Endodermal cell (in vitro differentiated cells): ENCODE measurements at places on chromosomes 1 and 21. TPM values are rescaled to one million over a fixed set of nuclear protein-coding genes. Genes with fewer than 3 reads are reported as not detected.
A peak's percentile ranks its signal among the peaks of the same experiment; 100 is the strongest.

DNA sequence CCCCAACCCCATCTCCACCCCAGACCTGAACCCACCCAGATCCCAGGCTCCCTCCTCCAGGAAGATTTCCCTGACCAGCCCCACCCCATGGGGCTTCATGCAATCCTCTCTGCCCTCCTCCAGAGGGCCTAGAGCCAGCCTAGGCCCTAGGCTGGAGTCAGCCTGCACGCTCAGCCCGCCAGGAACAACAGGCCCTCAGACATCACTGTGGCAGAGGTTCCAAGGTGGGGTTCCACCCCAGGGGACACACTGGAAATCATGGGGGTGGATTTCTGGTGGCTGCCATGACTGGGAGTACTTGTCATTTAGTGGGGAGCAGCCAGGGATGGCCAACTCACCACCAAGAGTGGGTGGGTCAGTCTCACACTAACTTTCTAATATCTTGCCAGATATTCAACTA is 122.0 kb downstream of the GLIS1 start:
- no peak overlapping the region for H3K4me3 ChIP-seq
- no peaks in the 10 kb centered on the region for H3K36me3 ChIP-seq
- H3K4me1 ChIP-seq = no peaks in the 10 kb centered on the region
- H3K27ac ChIP-seq = no peak overlapping the region
- peak; percentile 77 for DNase-seq
- H3K27me3 ChIP-seq = no peaks in the 10 kb centered on the region

- no peaks in the 10 kb centered on the region for H3K27me3 ChIP-seq
- no peak overlapping the region for H3K27ac ChIP-seq
- no peak for DNase-seq
- H3K4me3 ChIP-seq = no peak overlapping the region
- peaks cover 74% of the 10 kb centered on the region for H3K36me3 ChIP-seq
These were observed 30.5 kb downstream of the TMEM53 start for GRCh38 chr1:44643721-44644334.

DNA sequence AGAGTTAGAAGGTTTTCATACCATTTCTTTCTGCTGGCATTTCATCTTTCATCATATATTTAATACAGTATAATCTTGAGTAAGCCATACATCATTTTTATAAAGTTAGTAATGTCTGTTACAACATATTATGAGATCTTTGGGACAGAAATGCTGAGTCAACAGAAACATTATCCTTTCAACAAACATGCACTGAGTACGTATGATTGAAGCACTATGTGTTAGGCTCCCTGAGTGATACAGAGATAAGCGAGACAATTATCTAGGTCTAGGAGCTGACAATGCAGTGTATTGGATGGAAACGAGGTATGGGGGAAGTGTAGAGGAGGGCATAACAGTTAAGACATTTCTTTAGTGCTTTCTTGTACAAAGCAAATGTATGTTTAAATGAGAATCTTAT is 19.7 kb upstream of the GPR52 start:
- H3K36me3 ChIP-seq = no peaks in the 10 kb centered on the region
- H3K27me3 ChIP-seq = no peaks in the 10 kb centered on the region
- H3K4me1 ChIP-seq = no peaks in the 10 kb centered on the region
- no peak for DNase-seq
- peak overlapping the region; percentile 19 for H3K4me3 ChIP-seq
- H3K27ac ChIP-seq = no peak overlapping the region

GRCh38 chr1:165409657-165410358 is 35.1 kb downstream of the RXRG start:
- no peak overlapping the region for H3K4me3 ChIP-seq
- H3K4me1 ChIP-seq = no peaks in the 10 kb centered on the region
- peaks cover 14% of the 10 kb centered on the region for H3K27me3 ChIP-seq
- no peak for DNase-seq

C1orf122 gene
- 54.3 and 57.3 TPM in 2 replicates for total RNA-seq

- DNase-seq = peak; percentile 68
- H3K27me3 ChIP-seq = no peaks in the 10 kb centered on the region
- peak overlapping the region; percentile 85 for H3K4me3 ChIP-seq
- H3K27ac ChIP-seq = peak overlapping the region; percentile 22
- peaks cover 27% of the 10 kb centered on the region for H3K4me1 ChIP-seq
These were observed 611 bp downstream of the HSPG2 start for GRCh38 chr1:21936366-21937031.

PTGS2 gene
- 0.09 and 0.20 TPM in 2 replicates for total RNA-seq

- no peaks in the 10 kb centered on the region for H3K36me3 ChIP-seq
- no peak overlapping the region for H3K27ac ChIP-seq
- H3K4me1 ChIP-seq = no peaks in the 10 kb centered on the region
- H3K27me3 ChIP-seq = no peaks in the 10 kb centered on the region
- H3K4me3 ChIP-seq = no peak overlapping the region
These were observed 152.7 kb downstream of the DAB1 start for GRCh38 chr1:57270927-57271698.

GRCh38 chr1:31372751-31373055 is 173 bp downstream of the FABP3 start:
- no peak for DNase-seq
- peaks cover 24% of the 10 kb centered on the region for H3K4me1 ChIP-seq
- peak overlapping the region; percentile 78 for H3K4me3 ChIP-seq
- H3K36me3 ChIP-seq = peaks cover under 1% of the 10 kb centered on the region
- no peaks in the 10 kb centered on the region for H3K27me3 ChIP-seq

DNA sequence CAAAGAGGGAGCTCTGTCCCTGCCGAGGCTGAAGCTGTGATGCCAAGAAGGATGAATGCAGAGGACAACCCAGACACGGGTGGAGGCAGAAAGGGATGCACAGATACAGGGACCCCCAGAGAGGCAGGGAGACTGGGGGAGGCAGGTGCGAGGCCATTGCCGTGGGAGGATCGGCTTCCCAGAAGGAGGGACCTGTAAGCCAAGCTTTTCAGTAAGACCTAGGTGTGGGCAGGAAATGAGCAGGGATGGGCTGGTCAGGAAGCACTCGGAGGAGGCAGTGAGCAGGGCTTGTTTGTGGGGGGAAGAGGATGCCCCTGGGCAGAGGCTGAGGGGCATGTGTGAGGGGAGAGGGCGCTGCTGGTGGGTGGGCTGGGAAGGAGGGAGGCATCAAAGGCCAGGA is 67.7 kb upstream of the WNT4 start:
- peaks cover 21% of the 10 kb centered on the region for H3K4me1 ChIP-seq
- no peaks in the 10 kb centered on the region for H3K36me3 ChIP-seq
- peak; percentile 55 for DNase-seq

B3GALT2 gene
- not detected in 2 replicates for total RNA-seq

SLC30A10 gene
- 2.1 TPM in 1 of 3 replicates, not detected in the others for total RNA-seq

DNA sequence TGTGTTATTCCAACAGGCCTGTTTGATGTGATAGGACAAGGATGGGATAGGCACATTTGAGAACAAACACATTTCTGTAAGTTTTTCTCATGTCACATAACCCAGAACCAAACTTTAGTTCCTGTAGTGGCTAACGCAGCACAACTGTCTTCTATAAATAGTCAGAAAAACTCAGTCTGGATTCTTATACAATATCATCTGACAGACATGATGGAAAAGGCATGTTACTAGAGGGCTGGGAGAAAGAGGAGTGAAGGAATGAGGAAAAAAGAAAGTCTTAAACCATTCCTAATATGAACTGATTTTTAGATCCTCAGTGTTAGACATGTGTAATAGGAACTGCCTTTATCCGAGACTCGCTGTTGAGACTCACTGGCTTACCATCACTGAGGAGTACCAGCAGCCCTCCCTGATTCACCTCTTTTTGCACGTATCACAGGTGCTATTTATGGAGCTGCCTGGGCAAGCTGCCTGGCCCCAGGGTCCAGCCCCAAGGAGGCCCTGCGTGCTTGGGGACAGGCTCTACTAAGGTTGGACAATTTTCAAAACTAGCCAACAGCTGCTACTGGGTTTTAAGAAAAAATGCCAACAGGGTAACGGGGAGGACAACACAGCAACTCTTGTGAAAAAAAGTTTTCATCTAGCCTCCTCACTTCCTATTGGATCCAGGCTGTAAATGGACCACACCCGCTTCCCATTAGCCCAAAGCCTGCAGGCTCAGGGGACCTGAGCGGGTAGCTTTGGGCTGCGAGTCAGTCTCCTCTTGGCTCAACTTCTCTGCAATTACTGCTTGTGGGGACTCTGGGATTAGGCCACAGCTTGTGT is 30.7 kb upstream of the SERBP1 start:
- no peaks in the 10 kb centered on the region for H3K36me3 ChIP-seq
- H3K27ac ChIP-seq = no peak overlapping the region
- no peak overlapping the region for H3K4me3 ChIP-seq
- DNase-seq = peak; percentile 59

DNA sequence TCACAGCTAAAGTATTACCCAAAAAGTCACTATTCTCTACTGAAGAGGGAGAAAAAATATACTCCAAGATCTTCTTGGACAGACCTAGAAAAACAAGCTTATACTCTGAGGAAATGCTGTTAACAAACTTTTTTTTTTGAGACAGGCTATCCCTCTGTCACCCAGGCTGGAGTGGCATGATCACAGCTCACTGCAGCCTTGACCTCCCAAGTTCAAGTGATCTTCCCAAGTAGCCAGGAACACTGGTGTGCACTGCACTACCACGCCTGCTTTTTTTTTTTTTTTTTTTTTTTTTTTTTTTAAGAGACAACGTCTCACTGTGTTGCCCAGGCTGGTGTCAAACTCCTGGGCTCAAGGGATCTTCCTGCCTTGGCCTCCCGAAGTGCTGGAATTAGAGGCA is 17.3 kb downstream of the GLRX2 start:
- no peak overlapping the region for H3K4me3 ChIP-seq
- no peaks in the 10 kb centered on the region for H3K4me1 ChIP-seq
- H3K36me3 ChIP-seq = peaks cover 46% of the 10 kb centered on the region
- no peak for DNase-seq
- H3K27me3 ChIP-seq = no peaks in the 10 kb centered on the region

GRCh38 chr1:241841691-241842090 is 6.3 kb upstream of the EXO1 start:
- H3K27me3 ChIP-seq = no peaks in the 10 kb centered on the region
- H3K4me1 ChIP-seq = no peaks in the 10 kb centered on the region
- no peak overlapping the region for H3K27ac ChIP-seq
- no peaks in the 10 kb centered on the region for H3K36me3 ChIP-seq
- no peak overlapping the region for H3K4me3 ChIP-seq
